ENCODE measurements at places on chromosomes 13 and 19.

DNA sequence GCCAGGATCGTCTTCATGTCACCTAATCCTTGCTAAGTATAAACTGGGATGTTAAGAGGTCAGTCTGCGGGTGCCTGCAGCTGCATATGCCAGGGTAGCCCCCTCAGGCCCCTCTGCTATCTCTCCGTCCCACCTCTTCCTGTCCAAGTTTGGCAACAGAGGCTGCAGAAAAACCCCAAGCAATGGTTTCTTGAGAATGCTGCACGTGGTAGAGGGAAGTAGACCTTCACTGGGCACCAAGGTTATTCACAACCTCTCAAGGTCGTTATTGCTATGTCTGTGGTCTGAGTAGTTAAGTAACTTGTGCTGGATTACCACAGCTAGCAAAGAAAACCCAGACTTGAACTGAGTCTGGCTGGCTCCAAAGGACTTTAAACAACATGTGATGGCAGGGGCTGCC, 77.9 kb upstream of the XPO4 start:
- DNase-seq: no peak

GRCh38 chr19:21593934-21594820, 88.8 kb downstream of the ZNF429 start:
- no peak for DNase-seq

DNA sequence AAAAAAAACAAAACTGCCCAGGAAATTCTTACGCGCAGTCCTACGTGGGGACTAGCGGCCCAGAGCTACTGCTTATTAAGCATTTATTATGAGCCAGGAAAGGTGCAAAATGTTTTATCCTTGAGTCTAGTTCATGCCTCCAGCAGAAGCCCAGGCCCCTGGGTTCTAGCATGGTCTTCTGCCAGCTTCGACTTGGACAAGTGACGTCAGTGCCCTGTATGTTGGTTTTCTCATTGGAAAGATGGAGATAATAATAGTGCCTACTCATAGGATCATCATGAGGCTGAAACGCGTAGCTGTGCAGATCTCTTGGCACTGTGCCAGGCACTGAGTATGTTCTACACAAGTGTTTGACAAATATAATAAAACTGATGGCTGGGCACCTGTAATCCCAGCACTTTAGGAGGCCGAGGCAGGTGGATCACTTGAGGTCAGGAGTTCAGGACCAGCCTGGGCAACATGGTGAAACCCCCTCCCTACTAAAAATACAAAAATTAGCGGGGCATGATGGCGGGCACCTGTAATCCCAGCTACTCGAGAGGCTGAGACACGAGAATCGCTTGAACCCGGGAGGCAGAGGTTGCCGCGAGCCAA, 12.4 kb upstream of the SULT2B1 start:
- DNase-seq: no peak

- DNase-seq: no peak
These were observed 250.2 kb downstream of the ABCC4 start for GRCh38 chr13:95050800-95051615.

DNA sequence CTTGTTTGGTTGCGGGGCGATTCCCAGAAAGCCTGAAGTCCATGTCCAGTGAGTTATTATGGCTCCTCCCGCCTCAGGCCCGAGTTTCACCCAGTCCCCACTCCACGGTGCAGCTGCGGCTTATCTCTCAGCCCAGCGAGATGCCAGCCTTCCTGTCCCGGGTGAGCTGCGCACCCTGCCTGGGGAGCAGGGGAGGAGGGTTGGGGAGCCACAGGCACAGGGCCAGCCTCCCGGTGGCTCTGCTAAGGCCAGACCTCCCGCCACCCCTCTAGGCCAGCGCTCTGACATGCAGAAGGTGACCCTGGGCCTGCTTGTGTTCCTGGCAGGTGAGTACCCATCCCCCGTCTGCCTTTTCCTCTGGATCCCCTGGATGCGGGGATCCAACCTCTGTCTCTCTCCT, 3.5 kb downstream of the FXYD3 start:
- no peak for DNase-seq

DNA sequence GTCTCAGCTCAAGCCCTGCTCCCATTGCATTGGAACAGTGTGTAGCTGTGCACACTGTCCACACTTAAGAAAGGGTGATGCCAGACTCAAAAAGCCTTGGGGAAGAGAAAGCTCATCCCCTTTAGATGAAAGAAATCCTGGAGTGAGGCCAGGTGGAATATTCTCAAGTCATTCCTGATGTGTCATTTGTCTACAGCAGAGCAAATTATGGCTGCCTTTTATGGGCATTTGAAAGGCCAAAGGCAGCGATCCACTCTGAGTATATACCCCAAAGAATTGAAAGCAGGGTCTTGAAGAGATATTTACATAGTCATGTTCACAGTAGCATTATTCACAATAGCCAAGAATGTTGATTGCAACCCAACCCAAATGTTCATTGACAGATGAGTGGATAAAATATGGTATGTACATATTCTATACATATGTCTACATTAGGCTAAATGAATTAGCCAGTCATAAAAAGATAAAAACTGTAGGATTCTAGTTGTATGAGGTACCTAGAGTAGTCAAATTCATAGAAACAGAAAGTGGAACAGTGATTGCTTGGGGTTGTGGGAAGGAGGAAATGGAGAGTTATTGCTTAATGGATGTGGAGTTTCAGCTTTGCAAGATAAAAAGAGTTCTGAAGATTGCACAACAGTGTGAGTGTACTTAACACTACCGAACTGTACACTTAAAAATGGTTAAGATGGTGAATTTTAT, 214.9 kb downstream of the KCNRG start:
- no peak for DNase-seq

GRCh38 chr19:50358483-50359327, 6.7 kb downstream of the NAPSA start:
- peak; percentile 72 for DNase-seq

- no peak for DNase-seq
These were observed 42.9 kb upstream of the RAP2A start for GRCh38 chr13:97390941-97391600.

DNA sequence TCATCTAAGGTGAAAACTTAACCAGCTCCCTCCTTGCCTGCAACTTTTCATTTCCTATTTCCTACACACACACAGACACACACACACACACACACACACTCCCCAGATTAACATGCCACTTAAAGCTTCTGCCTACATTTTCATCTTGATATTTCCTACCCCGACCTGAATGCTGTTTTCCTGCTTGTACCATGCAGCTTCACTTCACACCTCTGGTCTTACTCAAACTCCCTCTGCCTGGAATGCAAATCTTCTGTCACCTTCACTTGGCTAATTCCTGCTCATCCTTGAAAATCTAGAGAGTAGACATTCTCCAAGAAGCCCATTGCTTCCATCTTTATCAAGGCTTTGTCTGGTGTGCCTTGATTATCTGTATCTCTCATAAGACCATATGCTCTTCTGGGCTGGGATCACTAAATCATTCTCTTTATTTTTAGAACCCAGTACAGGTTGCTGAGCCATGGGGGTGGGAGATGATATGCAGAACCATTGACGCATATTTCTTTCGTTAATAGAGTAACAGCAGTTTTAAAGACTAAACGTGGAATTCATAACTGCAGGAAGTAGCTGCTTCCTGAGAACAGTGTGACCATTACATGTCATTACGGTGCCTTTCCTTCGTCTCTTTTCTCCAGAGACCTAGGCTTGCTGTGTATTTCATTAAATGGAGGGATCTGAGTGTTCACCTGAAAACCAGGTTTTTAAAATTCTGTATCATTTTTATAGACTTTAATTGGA, 37.7 kb downstream of the CNMD start:
- DNase-seq: no peak

- no peak for DNase-seq
These were observed 24.4 kb downstream of the PLA2G4C start for GRCh38 chr19:48085904-48086864.

- DNase-seq: no peak
These were observed 37.2 kb upstream of the ATP11A start for GRCh38 chr13:112652512-112653070.

DNA sequence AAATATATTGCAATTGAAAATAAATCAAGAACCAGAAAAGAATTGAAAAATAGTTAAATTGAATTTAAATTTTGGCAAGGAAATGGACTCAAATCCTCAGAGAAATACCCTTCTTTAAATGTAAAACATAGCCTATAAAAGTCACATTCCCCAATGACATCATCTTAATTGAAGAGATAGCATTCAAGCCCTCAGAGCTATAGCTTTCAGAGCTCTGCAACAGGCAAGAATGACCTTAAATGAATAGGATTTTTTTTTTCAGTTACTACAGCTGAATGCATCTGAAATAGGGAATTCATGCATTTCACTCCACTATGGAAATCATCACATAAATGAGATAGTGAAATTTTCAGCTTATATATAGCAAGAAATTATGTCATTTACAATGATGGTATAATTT, 1049.0 kb downstream of the OLFM4 start:
- DNase-seq: no peak

GRCh38 chr19:46241626-46242025, 12.1 kb downstream of the IGFL1 start:
- no peak for DNase-seq

- DNase-seq: no peak
These were observed 1.1 kb upstream of the NEK3 start for GRCh38 chr13:52160506-52160905.

DNA sequence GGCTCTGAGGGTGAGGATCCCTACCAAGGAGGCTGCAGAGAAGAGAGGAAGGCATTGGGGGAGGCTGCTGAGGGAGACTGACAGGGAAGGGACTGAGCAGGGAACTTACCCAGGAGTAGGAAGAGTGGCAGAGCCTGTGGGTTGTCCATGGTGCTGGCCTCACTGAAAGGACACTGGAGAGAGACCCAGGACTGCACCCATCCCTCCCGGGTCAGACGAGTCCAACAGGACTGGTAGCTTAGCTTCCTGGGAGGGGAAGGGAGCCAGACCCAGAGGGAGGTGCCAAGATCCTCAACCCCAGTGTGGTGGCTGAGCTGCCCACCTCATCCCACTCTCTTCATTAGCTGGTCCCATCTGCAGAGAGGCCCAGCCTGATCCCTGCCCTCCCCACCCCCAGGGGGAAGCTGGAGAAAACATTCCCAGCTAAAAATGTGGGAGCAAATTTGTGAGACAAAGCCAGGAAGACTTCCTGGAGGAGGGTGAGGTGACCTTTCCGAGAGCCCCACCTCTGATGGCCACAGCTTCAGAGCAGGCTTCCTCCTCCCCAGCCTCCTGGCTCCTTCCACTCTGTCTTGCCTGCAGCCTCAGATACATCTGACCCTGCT, at the start of gene VSIG10L:
TSS of gene VSIG10L (minus strand) at position 164 of the 605 bp plus-strand sequence. CDS start at position 149, 15 bp downstream.
- no peak for DNase-seq

DNA sequence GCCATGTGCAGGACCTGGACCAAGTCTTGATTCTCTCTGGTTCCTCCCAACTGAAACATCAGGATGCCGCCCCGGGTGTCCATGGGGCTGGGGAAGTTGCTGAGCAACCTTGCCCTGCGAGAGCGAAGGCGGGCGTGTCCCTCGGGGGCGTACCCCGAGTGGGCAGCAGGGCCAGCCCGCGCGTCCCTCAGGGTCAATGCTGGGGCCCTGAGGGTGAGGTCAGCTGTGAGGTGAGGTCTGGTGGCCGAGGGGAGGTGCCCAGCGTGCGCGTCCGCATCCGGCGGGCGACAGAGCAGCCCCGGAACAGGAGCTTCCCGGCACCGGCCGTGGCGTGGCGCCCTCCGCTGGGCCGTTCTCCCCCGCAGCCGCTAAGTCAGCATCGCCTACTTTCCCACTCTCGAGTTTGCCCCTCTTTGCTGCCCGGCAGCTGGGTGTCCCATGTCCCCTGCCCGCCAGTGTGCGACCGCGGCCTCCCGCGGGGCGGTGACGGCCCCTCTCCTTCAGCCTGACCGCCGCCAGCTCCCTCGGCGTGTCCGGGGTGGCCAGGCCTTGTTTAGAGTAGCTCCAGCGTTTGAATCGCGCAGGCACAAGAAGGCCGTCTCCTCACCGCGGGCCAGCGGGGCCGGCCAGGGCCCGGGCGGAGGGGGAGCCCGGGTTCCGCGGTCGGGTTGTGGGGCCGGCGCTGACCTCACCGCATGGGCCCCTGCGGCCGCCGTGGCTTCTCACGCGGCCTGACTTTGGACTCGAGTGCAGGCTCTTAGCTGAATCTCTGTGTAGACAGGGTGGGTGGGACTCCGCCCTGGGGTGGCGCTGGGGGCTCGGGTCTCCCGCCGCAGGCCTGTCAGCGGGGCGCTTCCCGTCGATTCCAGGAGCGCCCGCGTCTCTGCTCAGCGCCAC, 33.0 kb downstream of the GJA3 start:
- peak; percentile 27 for DNase-seq

- no peak for DNase-seq
These were observed 32.2 kb upstream of the KLF12 start for GRCh38 chr13:74166261-74167004.

DNA sequence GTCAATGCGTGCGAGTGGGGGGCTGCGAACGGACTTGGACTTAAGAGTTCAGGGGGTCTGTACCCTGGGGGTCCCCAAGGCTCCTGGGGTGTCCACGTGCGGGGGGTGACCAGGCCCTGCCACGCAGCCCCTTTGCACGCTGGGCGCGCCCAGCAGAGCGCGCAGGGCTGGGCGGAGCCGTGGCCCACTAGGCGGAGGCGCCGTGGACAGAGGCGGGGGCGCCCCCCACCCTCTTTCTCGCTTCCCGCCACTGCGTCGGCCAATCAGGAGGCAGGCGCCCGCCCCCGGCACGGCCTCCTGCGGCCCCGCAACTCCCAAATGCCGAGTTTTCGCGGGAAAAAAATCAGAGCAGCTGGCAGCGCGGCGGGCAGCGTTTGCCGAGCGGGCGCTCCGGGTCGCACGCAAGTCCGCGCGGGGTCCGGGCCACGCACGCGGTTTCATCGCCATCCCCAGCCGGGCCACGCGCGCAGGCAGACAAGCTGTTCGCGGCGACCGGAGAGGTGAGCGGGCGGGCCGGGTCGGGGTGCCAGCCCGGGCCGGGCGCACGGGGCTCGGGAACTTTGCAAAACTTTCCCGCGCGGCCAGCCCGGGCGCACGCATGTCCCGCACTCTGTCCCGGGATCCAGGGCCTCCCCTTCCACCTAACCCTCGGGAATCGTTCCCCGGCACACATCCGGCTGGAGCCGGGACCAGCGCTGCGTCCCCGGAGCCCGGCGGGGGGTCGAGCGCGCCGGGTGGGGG, at the start of gene UHRF1:
TSS of gene UHRF1 (plus strand) at position 346 of the 741 bp plus-strand sequence. CDS start 1,385 bp downstream, outside the sequence.
- no peak for DNase-seq

DNA sequence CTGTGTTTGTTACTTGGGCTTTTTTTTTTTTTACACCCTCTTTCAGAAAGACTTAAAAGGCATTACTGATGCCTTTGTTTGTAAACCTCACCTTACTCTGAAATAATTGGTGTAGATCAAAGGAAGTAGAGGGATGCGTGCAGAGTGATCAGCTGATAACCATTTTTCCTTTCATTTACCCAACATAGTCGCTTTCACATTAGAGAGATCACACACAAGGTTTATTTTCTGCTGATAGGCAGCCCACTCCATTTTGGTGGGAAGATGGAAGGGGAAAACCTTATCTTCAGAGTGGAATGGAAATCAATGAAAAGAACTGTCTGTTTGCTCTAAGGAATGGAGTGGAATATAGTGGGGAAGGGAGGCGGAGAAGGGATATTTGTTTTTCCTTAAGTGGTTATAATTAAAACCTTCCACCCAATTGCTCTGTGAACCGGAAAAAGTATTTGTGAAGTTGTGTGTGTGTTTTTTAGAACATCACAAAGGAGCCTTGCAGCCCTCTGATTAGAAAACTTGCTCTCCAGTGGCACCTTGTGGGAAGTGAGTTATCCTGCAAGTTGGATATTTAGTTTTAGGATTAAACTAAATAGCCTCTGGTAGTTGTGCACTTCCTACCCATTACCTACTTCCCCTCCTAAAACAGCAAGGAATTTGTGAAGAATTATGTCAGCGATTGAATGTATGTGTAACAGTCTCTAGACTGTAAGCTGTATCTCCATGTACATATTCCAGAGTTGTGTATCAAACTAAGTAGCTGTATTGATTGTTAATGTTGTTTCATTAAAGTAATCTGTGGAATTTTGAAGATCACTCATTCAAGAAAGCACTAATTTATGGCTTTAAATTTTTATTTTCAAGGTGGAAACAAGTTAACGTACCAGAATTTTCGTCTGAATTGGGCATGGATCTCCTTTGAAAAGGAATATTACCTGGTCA, 76.8 kb downstream of the FREM2 start:
- no peak for DNase-seq

All from activated gamma-delta T cell treated with Interleukin-2 at 50 U/mL for 16 hours (primary cell).